ENCODE measurements at places on chromosomes 11 and 22.

DNA sequence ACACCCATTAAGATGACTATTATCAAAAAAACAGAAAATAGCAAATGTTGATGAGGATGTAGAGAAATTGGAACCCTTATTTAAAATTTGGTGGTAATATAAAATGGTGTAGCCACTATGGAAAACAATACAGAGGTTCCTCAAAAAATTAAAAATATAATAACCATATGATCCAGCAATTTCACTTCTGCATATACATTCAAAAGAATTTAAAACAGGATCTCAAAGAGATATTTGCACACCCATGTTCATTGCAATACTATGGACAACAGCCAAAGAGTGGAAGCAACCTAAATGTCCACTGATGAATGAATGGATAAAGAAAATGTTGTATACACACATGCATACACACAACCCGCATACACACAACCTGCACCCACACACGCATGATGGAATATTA is 102.2 kb downstream of the FAM168A start:
- no peak for DNase-seq

- no peak for DNase-seq
Observed at GRCh38 chr22:21866833-21867527, 465 bp downstream of the MAPK1 start.

DNA sequence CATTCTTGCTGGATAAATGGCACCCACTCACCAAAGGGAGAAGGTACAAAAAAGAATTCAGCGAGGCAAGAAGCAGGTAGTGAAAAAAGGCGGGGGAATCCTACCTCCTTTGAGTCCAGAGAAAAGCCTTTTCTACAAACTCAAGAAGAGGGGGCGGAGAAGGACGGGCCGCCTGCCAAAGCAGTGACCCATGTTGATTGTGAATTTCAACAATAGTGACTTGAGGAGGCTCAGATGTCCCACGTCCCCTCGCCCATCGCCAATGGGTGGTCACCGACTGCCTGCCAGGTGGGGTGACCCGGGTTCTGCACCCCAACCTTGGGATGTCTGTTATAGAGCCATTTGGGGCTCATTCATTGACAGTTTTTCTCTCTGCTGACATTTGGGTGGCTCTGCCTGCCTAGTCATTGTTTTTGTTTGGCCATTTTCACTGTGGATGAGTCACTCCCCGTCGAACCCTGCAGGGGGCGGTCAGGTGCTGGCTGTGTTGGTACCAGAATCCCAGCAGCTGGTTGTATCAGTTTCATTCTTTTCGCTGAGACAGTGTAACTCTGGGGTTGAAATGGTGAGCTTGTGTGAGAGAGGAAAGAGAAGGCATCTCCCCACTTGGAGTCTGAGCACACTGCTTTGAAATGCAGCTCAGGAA is 163.4 kb upstream of the NCAM1 start:
- DNase-seq, result no peak

- no peak for DNase-seq
Observed at GRCh38 chr22:27804470-27805297, 3.1 kb upstream of the MN1 start.

GRCh38 chr22:39073981-39074380 is 3.1 kb upstream of the APOBEC3G start:
- DNase-seq, result no peak

DNA sequence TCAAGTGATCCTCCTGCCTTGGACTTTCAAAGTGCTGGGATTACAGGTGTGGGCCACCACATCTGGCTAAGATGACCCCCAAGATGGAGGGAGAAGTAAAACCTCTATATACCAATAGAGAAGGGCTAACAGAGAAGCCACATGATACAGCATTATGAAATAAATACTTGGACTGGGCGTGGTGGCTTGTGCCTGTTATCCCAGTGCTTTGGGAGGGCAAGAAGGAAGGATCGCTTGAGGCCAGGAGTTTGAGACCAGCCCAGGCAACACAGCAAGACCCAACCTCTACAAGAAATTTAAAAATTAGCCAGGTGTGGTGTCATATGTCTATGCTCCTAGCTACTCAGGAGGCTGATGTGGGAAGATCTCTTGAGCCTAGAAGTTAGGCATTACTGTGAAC is 61.7 kb downstream of the RAB30 start:
- no peak for DNase-seq

GRCh38 chr22:23361676-23362075 is 181.4 kb downstream of the BCR start:
- DNase-seq, result no peak

DNA sequence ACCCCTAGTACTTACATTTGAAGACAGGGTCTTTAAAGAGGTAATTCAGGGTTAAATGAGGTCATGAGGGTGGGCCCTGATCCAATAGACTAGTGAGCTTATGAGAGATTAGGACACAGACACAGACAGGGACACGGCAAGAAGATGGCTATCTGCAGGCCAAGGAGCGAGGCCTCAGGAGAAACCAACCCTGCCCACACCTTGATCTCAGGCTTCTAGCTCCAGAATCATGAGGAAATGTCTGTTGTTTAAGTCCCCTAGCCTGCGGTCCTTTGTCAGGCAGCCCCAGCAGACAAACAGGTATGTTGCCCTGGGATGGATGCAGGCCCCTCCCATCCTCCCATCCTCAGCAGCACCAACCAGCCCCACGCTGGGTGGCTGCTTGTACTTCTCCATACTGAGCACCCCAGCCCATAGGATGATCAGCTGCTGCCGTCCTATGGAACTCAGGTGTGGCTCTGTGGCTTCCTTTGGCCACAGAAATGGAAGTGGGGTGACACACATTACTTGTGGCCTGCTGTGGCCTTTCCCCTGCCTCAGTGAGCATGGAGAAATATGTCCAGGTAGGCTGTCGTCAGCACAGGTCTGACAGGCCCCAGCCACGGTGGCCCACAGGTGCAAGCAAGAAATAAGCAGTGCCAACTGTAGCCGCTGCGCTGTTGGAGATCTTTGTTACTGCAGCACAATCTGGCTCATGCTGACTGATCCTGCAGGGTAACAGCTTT is 7.9 kb downstream of the GNB1L start:
- DNase-seq, result no peak

- DNase-seq, result no peak
Observed at GRCh38 chr11:47852053-47852452, 3.9 kb upstream of the NUP160 start.

DNA sequence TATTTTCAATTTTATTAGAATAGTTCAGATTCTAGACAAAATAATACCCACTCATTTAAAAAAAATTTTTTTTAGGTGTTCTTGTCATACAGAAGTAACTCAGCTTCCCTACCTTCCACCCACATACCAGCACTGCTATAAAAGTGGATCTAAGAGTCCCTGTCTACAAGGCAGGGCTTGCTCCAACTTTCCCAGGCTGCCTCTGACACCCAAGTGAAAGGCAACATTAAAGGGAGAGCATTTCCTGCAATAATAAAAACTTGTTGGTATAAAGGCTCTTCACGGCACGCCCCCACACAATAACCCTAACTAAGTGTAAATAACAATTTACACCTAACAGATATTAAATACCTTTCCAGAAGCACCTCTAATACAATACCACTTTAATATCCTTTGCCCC is 127.2 kb downstream of the APOL5 start:
- no peak for DNase-seq

- DNase-seq, result no peak
Observed at GRCh38 chr11:17541330-17541885, 2.8 kb downstream of the USH1C start.

DNA sequence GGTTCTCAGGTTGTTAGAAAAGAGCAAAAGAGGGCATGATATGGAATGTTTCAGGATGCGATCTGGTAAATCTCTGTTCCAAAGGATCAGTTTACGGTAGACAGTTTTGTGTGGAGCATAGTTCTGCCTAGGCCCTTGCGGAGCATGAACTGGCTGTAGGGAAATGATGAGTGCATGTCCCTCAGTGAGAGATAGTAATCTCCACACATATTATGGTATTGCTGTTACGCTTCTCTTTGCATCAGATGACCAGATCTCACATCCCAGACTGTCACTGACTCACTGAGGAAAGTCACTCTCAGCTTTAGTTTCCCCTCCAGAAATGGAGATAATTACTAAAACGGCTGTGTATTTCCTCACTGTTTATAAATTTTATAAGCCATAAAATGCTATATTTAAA is 836.0 kb downstream of the JRKL start:
- no peak for DNase-seq

- DNase-seq, result no peak
Observed at GRCh38 chr11:77053217-77054015, 13.4 kb upstream of the CAPN5 start.

- no peak for DNase-seq
Observed at GRCh38 chr11:14727746-14728145, 84.1 kb downstream of the PDE3B start.

GRCh38 chr11:34758262-34758661 is 137.4 kb downstream of the EHF start:
- no peak for DNase-seq

- no peak for DNase-seq
Observed at GRCh38 chr11:76077575-76078150, 128.6 kb downstream of the WNT11 start.

DNA sequence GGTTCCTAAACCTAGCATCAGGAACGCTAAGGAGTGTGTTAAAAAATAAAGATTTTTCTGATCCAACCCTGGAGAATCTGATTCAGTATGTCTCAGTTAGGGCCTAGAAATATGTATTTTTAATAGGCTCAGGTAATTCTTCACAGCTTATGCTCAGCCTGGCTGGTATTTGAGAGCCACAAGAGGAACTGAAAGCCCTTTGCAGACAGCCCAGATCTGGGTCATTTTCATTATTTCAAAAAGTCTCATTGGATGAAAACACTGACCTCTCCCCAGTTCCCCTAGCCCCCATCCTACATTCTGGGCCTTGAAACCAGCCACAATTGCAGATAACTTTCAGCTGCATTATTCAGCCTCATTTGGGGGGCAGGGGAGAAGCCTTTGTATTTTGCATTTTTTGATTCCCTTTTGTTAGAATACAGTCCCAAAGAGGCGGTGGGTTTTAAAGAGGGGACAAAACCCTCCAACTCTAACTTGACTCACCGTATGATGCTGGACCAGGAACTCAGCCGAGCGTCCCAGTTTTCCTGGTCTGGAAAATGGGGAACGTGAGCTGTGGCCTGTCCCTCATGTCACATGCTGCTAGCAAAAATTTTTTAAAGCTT is 66.0 kb upstream of the LARGE1 start:
- no peak for DNase-seq

- no peak for DNase-seq
Observed at GRCh38 chr11:44556735-44557409, 8.6 kb upstream of the CD82 start.

- no peak for DNase-seq
Observed at GRCh38 chr11:65918211-65919140, at the start of gene C11orf68. TSS of gene C11orf68 (minus strand) at chr11:65919062. CDS start at chr11:65919031, 31 bp downstream.

DNA sequence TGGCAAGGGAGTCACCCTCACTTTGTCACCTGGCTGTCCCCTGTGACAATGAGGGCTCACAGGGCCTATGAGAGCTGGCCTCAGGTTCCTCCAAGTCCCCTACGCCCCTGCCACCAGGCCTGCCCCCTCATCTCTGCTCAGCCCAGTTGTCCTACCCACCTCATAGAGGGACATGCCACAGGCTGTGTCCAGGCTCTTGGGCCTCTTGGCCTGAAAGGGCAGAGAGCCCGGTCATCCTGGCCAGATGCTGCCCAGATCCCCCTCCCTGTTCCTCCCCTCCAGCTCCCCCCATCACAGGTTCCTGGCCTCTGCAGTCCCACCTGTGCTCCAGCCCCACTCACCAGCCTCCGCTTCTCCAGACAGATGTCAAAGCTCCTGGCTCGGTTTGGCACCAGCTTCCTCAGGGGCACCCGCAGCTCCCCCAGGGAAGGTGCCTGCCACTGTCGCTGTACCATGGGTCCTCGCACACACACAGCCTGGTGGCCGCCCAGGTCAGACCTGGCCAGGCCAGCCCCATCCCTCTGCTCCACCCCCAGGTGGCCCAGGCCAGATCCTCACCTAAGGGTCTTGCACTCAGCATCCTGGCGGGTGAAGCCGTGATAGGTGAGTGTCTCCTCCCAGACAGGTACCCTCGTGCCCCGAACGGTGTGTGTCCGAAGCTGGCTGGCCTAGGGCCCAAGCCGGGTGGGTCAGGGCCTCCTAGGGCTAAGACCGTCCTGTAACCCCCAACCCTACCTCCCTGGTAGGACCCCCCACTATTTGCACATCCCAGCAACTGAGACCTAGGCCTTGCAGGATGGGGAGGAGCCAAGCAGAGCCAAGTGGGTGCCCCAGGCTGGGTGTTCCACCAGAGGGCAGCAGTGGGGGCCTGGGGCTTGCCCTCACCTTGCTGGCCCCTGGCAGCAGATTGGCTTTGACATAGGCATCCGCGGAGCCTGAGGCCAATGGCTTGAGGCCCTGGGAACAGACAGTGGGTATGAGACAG is 8.3 kb downstream of the NDUFV1 start:
- no peak for DNase-seq

DNA sequence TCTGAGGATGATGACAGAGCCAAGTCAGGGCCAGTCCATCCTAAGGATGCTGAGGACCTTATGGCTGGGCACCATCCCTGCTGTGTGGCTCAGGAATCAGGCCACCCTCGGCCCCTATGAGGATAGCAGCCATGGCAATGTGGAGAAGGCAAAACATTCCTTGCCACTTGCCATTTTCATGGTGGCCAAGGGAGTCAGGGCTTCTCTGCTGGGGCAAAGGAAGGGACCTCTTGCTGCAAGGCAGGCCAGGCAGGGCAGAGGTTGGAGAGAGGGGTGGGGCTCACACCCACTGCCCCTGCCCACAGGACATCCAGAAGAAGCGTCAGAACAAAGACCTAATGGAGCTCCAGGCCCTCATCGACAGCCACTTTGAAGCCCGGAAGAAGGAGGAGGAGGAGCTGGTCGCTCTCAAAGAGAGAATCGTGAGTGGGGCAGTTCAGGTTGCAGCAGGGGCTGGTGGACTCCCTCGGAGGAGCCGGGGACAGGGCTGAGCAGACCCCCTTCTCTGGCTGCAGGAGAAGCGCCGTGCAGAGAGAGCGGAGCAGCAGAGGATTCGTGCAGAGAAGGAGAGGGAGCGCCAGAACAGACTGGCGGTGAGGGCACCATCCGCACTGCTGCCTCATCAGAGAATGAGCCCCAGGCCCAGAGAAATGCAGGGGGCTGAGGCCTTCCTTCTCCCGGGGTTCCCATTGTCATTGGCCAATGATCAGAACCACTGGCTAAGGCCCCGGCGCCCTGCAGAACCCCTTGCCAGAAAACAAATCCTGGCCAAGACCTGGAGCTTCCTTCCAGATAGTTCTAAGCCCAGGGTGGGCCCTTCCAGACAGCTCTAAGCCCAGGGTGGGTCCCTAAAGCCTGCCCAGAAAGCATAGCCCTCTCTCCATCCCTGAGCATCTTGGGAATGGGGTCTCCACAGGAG is 13.5 kb upstream of the MRPL23 start:
- DNase-seq, result no peak

DNA sequence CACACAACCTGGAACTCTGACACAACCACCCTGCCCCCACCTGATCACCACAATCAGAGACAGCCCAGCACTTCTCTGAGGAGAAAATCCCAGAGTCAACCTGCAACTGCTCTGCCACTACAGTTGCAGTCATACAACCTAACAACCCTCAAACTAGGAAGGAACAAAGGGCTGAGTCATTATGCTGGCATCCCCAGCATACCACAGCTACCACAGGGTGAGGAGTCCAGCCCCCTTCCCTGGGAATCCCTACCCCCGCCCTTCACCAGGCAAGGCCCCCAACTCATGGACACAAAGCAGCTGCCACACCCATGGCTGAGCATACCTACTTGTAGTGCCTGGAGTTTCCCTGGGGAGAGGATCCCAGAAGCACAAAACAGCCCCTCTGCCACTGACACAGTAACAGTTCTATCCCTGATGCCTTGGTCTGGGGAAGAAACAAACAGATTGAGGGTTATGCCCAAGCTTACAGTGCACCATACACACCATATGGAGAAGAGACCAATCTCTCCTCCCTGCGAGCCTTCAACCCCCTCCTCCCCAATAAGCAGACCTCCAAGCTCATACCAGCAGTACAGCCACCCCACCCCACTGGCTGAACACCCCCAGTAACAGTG is 68.5 kb upstream of the C11orf58 start:
- no peak for DNase-seq

Data from cortex of kidney (tissue), 1 donor.